Peyer's patch (tissue), 4 donors: ENCODE measurements at places on chromosomes 11 and 22. TPM values are rescaled to one million over a fixed set of nuclear protein-coding genes. Genes with fewer than 3 reads are reported as not detected.

Gene TMEM134
- total RNA-seq = 87.6 TPM

Gene GAS2
- total RNA-seq = 10.0 TPM

Gene RCE1
- 6.6 TPM for total RNA-seq

DNA sequence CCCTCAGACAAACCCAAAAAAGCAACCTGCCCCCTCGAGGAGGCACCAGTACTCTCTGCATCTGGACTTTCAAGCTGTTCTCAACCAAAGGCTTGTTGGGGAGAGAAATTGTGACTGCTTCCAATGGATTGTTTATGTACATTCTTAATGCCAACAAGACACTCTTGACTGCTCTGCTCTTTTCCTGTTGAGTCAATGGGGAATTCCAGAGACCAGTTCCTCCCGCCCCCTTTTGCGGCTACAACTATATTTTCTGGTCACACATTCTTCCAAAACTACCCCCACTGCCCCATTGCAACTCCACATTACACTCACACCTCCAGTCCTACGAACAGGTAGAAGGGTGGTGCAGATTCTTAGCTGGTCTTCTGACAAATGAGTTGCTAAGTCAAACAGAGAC lies 187.0 kb downstream of the DSCAML1 start:
- DNase-seq = no peak
- H3K4me3 ChIP-seq = no peak overlapping the region
- H3K27me3 ChIP-seq = no peaks in the 10 kb centered on the region
- no peaks in the 10 kb centered on the region for H3K4me1 ChIP-seq
- H3K36me3 ChIP-seq = no peaks in the 10 kb centered on the region

- DNase-seq = no peak
- no peaks in the 10 kb centered on the region for H3K27me3 ChIP-seq
- no peaks in the 10 kb centered on the region for H3K36me3 ChIP-seq
These were observed 89.6 kb downstream of the CSNK2A3 start for GRCh38 chr11:11263238-11264005.

DNA sequence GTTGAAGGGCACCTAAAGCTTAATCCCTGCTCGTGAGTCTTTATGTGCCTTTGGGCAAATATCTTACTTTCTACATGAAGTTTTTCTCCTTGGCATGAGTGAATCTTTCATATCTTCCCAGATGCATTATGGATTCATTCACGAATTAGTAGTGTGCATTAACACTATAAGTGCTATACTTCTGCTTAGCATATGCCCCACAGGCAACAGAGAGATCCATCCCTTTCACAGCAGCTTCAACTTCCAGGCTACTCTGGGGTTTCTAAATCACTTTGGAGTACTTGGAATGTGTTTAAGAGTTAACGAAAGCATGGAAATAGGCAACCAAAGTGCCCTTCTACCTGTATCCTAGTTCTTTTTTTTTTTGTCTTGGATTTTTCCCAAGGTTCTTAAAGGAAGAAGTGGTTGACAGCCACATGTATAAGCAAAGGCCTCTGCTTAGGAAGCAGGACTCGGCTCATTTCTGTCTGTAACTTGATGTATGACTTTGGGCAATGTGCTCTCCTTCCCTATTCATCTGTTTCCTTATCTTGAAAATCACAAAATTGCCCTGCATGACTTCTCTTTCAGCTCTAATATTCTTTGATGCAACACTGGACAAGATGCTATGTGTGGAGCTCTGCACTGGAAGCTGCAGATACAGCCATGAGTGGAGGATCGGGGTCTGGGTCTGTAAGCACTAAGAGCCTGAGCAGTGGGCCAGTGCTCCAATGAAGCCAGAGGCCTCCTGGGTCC lies 54.5 kb upstream of the ME3 start:
- no peak for DNase-seq
- no peaks in the 10 kb centered on the region for H3K27me3 ChIP-seq
- no peaks in the 10 kb centered on the region for H3K36me3 ChIP-seq
- H3K4me1 ChIP-seq = no peaks in the 10 kb centered on the region
- H3K4me3 ChIP-seq = no peak overlapping the region
- H3K27ac ChIP-seq = no peak overlapping the region

DNA sequence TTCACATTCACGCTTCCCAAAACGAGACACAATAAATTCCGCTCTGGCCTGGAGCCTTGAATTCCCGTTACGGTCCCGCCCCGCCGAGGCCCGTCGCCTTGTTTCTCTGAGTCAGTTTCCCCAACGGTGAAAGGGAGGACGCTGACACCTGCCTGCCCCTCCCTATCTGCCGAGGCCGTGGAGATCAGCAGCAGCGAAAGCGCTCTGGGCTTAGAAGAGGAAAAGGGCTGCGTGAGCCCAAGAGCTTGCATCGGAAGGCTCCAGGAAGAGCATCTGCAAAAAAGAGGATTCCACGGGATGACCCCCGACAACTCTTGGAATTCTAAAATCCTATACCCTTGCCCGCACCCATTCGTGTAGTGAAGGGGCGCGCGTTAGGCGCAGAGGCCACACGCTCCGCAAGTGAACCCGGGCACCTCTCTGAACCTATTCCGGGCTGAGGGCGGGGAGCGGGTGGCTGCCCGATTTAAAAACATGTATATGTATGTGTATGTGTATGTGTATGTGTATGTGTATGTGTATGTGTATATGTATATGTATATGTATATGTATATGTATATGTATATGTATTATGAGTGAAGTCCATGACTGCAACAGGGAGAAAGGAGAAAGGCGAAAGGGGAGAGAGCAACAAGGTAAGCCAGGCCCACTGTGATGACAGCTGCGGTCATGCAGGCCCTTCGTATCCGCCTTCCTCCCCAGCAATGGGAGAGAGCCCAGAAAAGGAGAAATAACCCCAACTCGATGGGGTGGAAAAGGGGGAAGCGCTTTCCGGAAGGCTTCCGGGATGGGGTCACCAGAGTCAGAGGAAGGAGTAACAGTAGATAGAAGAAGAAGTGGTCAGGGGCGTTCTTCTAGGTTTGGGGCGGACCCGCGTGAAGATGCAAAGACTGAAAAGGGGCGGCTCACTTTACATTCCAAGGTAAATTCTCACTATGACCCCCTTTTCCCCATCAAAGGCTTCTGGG lies 948 bp upstream of the MRTFA start:
- peak overlapping the region; percentile 98 for H3K4me3 ChIP-seq
- H3K4me1 ChIP-seq = peaks cover 29% of the 10 kb centered on the region
- H3K27ac ChIP-seq = peak overlapping the region; percentile 93
- no peaks in the 10 kb centered on the region for H3K36me3 ChIP-seq

DNA sequence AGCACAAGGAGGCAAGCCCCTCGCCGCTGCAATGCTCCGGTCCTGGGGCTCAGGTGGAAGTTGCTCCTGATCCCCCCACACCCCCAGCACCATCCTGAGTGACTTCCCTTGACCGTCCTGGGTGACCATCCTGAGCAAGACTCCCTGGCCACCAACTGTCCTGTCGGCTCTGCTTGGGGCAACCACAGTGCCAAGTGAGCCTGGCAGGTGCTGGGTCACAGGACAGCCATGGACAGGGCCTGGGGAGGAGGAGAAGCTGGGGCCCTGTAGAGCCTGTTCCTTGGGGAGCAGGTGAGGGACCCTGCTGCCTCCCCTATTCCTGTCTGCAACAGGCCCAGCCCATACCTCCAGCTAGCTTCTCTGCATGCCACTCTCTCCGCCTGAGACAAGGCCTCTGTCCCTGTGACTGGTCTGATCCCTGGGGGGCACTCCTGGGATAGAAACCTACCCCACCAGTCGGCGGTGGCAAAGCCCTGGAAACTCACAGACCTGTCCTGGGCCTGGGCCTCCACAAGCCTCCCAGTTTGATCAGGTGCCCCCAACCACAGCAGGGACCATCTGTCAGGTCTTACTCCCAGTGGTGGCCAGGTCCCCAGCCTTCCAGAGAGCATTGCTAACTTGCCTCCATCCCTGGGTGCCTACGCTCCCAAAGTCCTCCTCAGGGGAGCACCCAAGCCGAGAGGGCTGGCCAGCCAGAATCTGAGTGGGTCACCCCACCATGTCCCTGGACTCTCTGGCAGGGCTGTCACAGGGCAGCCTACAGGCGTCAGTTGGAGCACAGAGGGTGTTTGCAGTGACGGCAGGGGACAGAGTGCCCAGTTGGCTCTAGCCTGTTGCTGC lies 68.7 kb upstream of the WNT7B start:
- no peaks in the 10 kb centered on the region for H3K36me3 ChIP-seq
- H3K4me3 ChIP-seq = peak overlapping the region; percentile 53
- peak; percentile 51 for DNase-seq
- H3K27ac ChIP-seq = peak overlapping the region; percentile 82

DNA sequence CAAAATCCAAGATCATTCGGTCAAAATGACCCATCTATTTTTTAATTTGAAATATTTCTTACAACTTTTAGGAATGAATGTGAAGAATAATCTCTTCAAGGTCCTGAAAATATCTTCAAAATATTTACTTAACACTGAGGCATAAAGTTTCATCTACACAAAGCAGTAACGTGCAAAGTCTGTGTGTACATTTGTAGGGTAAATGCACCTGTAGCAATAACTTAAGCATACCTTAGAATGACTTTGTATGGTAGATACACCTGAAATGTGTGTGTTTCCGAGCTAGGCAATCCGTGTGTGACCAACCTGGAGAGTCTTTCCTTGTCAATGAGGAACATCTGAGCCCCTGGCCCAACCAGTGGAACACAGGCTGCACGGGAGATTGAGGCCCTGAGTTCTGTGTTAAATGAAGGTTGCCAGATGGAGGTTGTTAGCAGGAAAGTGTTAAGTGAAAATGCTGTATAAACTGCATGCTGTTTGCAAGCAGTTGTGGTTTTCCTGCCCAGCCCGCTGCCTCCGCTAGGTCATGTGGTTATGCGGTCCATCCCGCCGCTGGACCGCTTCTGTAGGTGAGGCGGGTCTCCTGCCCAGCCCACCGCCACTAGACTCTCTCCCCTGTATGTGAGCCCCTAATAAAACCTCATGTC lies 7.6 kb upstream of the CTR9 start:
- H3K4me1 ChIP-seq = no peaks in the 10 kb centered on the region
- H3K4me3 ChIP-seq = no peak overlapping the region
- no peaks in the 10 kb centered on the region for H3K27me3 ChIP-seq
- H3K36me3 ChIP-seq = no peaks in the 10 kb centered on the region
- DNase-seq = peak; percentile 64
- H3K27ac ChIP-seq = peak overlapping the region; percentile 37

DNA sequence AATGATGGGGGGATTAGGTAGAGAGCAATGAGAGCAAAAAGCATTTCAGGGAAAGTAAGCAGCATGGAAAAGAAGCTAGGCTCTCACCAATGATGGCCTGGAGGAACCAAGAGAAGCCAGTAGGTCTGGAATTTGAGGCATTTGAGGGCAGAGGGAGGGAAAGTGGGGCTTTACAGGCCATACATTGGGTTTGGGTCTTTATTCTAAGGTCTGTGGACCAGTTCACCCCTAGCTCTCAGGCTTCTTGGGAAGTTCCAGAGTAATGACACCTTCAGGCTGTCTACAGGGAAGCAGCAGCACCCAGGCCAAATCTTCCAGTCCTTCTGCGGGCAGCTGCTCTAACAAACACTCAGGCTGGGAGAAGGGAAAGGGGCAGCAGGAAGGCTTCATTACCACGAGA lies 29.4 kb downstream of the ARFGAP2 start:
- no peak for DNase-seq
- no peaks in the 10 kb centered on the region for H3K36me3 ChIP-seq
- no peak overlapping the region for H3K4me3 ChIP-seq
- no peak overlapping the region for H3K27ac ChIP-seq

DNA sequence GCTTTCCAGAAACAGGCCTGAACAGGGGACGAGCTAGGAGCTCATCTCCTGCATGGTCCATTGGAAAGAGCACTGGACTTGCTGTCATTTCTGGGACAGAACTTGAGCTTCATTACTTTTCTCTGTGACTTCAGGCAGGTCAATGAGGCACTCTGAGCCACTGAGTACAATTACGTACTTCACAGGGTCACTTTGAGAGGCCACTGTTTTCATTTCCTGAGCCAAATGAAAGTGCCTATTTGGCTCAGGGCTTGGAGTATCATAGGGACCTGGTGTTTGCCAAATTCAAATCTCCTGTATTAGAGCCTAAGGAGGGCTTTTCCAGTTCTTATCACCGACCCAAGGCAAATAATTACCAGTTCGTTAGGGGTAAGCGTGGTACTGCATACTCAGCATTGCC lies 319.3 kb downstream of the CADM1 start:
- no peaks in the 10 kb centered on the region for H3K36me3 ChIP-seq
- DNase-seq = no peak
- no peak overlapping the region for H3K4me3 ChIP-seq
- H3K27ac ChIP-seq = no peak overlapping the region
- H3K27me3 ChIP-seq = no peaks in the 10 kb centered on the region
- no peaks in the 10 kb centered on the region for H3K4me1 ChIP-seq

DNA sequence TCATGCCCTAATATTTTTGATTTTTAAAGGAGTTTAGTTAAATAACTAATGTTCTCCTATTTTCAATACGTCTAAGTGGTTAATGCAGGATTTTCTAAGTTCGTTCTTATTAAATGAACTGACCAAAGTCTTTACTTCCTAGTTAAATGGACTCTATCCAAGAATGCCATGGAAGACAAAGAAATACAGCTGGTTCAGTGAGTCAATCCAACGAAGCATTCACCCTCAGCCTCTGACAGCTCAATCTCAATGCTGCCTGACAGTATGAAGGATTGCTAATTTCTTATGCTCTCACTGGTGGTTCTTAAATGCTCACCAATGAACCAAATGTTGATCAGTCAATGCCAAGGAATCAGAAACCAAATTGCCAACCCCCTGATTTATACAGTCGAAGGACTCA lies 219.4 kb downstream of the CADM1 start:
- DNase-seq = no peak
- H3K36me3 ChIP-seq = no peaks in the 10 kb centered on the region
- H3K27ac ChIP-seq = no peak overlapping the region
- no peaks in the 10 kb centered on the region for H3K27me3 ChIP-seq
- no peak overlapping the region for H3K4me3 ChIP-seq

DNA sequence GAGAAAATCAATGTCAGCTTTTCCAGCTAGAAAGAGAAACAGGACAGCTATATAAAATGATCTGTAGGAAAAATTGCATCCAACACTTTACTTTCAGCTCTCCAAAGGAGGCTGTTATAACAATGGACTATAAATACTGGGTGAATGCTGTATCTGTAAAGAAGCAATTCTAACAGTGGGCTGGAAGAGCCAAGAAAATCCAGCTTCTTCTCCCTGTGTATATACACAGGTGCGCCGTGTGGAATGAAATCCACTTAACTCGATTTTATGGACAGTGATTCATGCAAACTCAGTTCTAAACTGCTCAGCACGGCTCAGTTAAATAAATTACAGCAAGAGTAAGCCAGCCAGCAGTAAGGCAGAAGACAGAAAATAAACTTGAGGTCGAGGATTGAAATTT lies 32.5 kb upstream of the LMO2 start:
- H3K4me3 ChIP-seq = no peak overlapping the region
- H3K4me1 ChIP-seq = no peaks in the 10 kb centered on the region
- no peaks in the 10 kb centered on the region for H3K36me3 ChIP-seq
- H3K27ac ChIP-seq = no peak overlapping the region

- H3K27me3 ChIP-seq = no peaks in the 10 kb centered on the region
- no peak for DNase-seq
- H3K27ac ChIP-seq = no peak overlapping the region
- peak overlapping the region; percentile 52 for H3K4me3 ChIP-seq
These were observed 35.7 kb upstream of the POLA2 start for GRCh38 chr11:65226103-65226442.

DNA sequence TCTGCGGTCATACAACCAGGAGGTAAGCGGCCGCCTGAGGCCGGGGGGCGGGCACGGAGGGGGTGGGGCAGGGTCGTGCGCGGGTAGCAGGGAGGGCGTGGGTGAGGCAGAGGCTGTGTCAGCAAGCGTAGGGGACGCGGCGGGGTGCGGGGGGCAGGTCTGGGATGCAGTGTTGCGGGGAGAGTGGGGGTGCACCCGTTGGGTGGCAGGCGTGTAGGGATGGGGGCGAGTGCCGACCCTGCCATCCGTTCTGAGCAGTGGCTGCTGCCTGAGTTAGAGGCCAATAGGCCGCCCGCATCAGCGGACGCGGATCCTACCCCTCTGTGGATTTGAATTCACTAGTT lies 1.4 kb downstream of the RIC8A start:
- no peaks in the 10 kb centered on the region for H3K36me3 ChIP-seq
- H3K4me3 ChIP-seq = peak overlapping the region; percentile 98
- no peaks in the 10 kb centered on the region for H3K27me3 ChIP-seq
